ENCODE measurements at places on chromosomes 1 and 21.

GRCh38 chr1:211741788-211742187 lies 66.4 kb upstream of the NEK2 start:
- DNase-seq, result no peak

DNA sequence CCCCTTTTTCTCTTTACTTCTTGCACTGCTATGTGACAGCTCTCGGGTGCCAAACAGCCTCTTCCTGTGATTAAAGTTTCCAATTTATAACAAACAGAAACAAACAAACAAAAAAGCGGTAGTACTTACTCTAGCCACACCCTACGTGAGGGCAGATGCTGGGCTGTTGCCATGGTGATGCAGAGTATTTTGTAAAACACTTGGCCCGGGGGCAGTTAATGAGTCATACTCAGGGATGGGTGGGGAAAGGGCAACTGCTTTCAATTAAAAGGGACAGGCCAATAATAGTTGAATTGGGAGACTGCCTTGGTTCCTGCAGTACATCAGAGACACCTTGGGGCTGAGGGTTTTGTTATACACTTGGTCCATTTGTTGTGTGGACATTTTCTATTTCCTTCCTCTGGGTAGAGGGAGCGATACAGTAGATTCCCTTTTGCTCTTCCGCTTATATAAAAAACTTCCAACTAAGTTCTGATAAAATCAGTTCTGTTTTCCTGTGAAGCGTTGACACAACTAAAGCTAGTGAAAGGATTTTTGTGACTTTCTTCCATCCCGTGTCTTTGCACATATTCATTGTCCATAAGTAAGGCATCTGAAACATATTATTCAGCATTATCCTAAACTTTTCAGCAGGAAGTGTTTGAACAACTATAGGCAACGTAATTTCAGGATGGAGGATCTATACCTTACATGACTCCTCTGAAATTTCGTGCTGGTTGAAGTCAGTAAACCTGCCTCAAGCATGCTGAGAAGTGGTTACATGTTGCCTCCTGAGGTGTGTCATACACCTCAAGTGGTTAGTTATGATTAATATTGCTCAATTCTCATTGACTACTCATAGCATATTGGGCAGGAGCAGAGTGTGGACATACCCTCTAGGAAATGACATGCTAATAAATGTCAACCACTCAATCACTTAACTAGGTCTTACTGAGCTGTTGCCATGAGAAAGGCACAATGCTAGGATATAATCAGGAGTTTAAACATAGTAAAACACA lies 36.7 kb upstream of the THEM4 start:
- DNase-seq, result peak; percentile 75

- DNase-seq, result no peak
Observed at GRCh38 chr1:35809114-35810095, 1.6 kb downstream of the AGO4 start.

DNA sequence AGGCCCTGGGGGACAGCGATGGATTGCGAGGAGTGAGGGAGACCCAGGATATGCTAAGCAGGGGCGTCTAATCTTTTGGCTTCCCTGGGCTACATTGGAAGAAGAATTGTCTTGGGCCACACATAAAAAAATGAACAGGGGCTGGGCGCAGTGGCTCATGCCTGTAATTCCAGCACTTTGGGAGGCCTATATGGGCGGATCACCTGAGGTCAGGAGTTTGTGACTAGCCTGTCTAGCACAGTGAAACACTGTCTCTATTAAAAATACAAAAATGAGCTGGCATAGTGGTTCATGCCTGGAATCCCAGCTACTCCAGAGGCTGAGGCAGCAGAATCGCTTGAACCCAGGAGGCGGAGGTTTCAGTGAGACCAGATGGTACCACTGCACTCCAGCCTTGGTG lies 10.8 kb upstream of the PRAMEF12 start:
- DNase-seq, result no peak

- no peak for DNase-seq
Observed at GRCh38 chr1:62045574-62045973, 149.1 kb upstream of the L1TD1 start.

GRCh38 chr1:226990133-226990716 lies 50.1 kb downstream of the COQ8A start:
- no peak for DNase-seq

DNA sequence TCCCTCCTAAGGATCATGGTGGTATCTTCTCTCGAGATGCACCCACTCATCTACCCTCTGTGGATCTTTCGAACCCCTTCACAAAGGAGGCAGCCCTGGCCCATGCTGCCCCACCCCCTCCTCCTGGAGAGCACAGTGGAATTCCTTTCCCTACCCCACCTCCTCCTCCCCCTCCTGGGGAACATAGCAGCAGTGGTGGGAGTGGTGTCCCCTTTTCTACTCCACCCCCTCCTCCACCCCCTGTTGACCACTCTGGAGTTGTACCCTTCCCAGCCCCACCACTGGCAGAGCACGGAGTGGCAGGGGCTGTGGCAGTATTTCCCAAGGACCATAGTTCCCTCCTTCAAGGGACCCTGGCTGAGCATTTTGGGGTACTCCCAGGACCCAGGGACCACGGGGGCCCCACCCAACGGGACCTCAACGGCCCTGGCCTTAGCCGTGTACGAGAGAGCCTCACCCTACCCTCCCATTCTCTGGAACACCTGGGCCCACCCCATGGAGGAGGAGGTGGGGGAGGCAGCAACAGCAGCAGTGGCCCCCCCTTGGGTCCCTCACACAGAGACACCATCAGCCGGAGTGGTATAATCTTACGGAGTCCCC lies 14.5 kb upstream of the TARS2 start:
- DNase-seq, result no peak

DNA sequence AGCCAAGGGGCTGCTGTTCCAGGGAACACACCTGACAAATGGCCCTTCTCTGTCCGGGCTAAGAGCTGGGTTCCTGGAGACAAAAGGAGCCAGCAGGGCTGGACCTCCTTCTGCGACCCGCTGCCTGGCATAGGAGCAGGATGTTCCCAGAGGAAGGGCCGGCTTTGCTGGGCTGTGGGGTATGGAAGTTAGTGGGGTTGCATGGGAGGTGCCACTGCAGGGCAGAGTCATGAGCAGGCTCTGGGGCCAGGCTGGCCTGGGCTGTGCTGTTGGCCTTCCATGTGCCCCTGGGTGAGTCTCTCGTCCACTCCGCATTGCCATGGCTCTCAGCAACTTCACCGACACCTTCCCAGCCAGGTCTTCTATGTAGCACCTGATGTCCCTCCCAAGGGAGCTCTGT lies 507.6 kb downstream of the PTPRU start:
- no peak for DNase-seq

- no peak for DNase-seq
Observed at GRCh38 chr1:9242338-9242969, 7.9 kb downstream of the H6PD start.

- no peak for DNase-seq
Observed at GRCh38 chr1:209820986-209821385, 6.8 kb upstream of the UTP25 start.

- DNase-seq, result no peak
Observed at GRCh38 chr1:231216498-231216897, 24.5 kb upstream of the GNPAT start.

GRCh38 chr1:189977184-189977583 lies 500.5 kb downstream of the BRINP3 start:
- no peak for DNase-seq

GRCh38 chr1:69833536-69833935 lies 265.8 kb downstream of the LRRC7 start:
- DNase-seq, result no peak

GRCh38 chr1:158021721-158022120 lies 28.3 kb downstream of the KIRREL1 start:
- no peak for DNase-seq

DNA sequence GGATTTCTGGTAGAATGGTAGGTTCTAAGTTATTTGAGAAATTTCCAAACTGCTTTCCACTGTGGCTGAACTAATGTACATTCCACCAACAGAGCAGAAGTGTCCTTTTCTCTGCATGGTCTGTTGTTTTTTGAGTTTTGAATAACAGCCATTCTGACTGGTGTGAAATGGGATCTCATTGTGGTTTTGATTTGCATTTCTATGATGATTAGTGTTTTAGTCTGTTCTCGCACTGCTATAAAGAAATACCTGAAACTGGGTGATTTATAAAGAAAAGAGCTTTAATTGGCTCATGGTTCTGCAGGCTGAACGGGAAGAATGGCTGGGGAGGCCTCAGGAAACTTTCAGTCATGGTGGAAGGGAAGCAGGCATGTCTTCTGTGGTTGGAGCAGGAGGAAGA lies 80.3 kb downstream of the SDCCAG8 start:
- no peak for DNase-seq

DNA sequence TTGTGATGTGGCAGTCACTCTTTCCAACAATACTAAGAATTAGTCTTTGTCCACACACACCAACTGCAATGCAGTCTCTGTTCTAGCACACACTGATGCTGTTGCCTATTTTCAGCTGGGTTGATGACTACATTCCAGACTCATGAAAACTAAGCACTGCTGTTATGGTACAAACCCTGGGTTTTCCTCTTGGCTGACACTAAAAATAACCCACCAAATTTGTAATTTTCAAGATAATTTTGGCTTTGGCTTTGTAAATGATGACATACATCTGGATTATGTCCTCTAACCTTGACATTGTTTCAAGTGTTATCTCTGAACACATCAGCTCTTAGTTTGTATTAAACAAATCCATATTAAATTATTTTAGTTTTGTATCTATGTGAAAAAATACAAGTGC lies 444.8 kb downstream of the PTPRC start:
- DNase-seq, result peak; percentile 6

DNA sequence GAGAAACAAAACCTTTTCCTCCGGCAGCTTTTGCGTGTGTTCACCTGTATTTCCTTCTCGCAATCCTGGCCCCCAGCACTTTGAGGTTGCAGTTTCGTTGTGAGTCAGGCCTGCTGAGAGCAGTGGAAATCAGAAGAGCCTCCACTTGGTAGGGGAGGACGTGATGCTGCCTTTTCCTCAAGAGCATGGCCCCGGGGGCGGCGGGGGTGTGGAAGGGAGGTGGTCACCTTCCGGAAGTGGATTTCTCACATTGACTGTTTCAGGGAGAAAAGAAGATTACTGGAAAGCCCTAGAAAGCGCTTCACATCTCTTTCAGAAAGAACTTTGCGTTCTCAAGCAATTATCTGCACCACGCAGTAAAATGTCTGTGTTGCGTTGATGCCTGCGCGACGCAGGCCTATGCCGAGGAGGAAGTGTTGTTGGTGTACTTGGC lies 12.2 kb upstream of the IL10 start:
- DNase-seq, result no peak

GRCh38 chr1:205044741-205045140 lies 1.7 kb downstream of the CNTN2 start:
- DNase-seq, result no peak

DNA sequence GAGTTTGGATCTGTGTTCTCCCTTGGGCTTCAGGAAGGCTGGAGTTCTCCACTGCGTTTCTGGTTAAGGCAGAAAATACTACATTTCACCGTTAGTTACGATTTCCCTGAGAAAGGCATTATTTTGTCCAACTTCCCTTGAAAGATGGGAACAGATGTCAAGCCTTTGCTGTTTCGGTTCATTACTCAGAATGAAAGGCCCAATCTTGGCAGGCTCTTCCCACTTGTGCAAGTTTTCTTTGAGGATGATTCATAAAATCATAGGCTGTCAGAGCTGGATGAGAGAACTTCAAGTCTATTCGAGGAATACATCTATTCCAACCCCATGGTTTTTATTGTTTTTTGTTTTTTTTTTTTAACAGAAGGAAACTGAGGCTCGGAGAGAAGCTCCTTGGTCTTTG lies 205.2 kb downstream of the GRIK3 start:
- DNase-seq, result no peak

- DNase-seq, result no peak
Observed at GRCh38 chr1:220272841-220273090, 513 bp upstream of the RAB3GAP2 start.

GRCh38 chr1:32431736-32432400 lies 33.0 kb upstream of the ZBTB8B start:
- no peak for DNase-seq

- no peak for DNase-seq
Observed at GRCh38 chr1:230005040-230005439, 62.0 kb upstream of the GALNT2 start.

GRCh38 chr21:15015622-15016471 lies 49.0 kb downstream of the NRIP1 start:
- DNase-seq, result peak; percentile 56

DNA sequence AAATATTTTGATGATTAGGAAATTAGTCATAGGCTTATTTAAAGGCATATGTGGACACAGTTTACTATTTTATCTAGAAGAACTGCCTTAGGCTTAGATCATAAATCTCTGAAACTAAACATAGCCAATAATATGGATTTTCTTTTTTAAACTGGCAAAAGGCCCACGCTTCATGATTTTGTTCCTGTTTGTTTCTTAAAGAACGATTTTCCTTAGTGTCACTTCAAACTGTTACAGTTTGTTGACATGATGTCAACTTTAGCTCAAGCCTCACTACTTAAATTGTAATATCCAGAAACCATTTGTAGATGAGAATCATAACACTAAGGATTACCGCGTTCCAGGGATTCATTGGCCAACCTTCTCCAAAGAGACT lies 322.6 kb downstream of the HHIPL2 start:
- no peak for DNase-seq

- no peak for DNase-seq
Observed at GRCh38 chr1:167669209-167670124, 39.4 kb downstream of the RCSD1 start.

DNA sequence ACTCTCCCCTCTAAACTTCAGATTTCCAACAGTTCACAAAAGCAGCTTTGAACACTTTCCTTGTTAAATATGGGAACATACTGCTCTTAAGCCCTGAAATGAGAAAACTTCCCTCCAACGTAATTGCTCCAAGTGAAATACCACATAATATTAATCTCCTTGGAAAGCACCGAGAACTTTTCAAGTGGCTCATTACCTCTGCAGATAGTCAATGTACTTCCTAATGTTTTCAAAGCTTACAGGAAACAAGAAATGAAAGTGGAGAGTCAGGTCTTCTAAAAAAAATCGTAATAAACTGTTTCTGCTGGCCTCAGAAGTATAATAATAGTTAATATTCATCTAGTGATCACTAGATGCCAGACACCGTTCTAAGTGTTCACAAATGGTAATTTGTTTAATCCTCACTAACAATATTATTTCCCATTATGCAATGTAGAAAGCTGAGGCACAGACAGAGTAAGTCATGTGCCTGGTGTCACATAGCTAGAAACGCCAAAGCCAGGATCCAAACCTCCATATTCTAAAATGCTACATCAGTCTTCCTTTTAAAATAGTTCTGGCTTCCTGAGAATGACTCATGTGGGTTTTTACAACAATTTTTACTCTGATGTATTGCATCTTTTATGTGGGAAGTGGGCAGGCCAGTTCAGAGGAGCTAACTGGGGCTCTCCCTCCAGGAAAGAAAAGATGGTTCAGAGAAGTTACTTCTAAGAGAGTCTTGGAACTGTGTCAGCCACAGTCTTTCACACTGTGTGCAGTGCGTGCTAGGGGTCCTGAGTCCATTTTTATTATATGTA lies 177.2 kb downstream of the PLPPR4 start:
- peak; percentile 10 for DNase-seq
